GM23248 (cell line): ENCODE measurements at places on chromosomes 1 and 21. TPM values are rescaled to one million over a fixed set of nuclear protein-coding genes. Genes with fewer than 3 reads are reported as not detected.
A peak's percentile ranks its signal among the peaks of the same experiment; 100 is the strongest.

GRCh38 chr1:199170711-199171110, 531.9 kb downstream of the PTPRC start:
- peak; percentile 22 for DNase-seq

DNA sequence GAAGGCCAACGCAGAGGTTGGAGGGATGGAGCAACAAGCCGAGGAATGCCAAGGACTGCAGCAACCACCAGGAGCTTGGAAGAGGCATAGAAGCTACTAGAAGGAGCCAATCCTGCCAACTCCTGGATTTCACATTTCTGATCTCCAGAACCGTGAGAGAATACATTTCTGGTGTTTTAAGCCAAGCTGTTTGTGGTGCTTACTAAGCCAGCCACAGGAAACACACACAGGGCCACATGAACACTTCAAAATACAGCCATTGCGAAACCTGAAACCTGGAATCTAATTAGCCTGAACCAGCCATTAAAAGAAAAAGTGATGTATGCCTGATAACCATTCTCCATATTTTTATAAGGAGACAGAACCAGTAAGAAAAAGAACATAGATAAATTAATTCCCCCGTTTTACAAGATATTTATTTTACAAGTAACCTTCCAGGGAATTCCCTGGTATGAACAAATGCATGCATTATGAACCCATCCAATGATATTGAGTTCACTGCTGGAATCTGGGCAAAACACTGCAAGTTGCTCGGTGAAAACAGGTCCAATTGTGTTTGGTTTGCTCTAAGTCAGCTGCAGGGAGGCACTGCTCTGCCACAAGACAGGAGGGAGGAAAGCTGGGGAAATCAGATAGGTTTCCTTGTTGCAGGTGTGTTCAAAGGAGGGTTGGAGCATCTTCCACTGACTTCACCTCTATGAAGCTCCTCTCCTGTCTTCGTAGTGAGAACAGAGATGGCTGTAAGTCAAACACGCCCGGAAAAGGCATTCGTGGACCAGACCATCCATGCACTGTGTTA, 70.2 kb downstream of the ETS2 start:
- peak; percentile 82 for DNase-seq

DNA sequence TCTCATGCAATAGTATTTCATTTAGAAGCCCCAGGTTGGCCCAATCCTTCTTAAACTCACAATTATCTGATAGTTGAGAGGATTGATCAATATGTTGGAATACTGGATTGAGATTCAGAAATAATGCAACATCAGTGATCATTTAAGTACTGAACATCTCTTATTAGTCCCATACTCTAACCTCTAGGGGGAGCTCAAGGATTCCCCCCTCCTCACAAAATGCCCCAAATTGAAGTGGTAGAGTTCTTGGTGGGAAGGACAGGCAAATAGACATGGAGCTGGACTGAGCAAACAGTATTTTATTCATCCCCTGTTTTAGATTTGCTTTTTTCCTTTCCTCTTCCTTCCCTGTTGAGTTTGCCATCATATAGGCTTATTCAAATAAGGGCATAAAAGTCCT, 62.8 kb downstream of the NGF start:
- no peak for DNase-seq

- DNase-seq: peak; percentile 39
Observed at GRCh38 chr1:111204201-111204982, 3.9 kb upstream of the DENND2D start.

DNA sequence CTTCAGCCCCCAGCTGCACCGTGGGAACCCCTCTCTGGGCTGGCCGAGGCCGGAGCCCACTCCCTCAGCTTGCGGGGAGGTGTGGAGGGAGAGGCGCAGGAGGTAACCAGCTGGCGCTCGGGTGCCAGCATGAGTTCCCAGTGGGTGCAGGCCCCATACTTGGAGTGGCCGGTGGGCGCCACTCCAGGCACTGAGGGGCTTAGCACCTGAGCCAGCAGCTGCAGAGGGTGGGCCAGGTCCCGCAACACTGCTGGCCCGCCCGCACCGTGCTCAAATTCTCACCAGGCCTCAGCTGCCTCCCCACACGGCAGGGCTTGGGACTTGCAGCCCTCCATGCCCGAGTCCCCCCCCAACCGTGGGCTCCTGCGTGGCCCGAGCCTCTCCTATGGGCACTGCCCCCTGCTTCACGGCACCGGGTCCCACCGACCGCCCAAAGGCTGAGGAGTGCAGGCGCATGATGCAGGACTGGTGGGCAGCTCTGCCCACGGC, 47.2 kb downstream of the LRRC53 start:
- DNase-seq: no peak

DNA sequence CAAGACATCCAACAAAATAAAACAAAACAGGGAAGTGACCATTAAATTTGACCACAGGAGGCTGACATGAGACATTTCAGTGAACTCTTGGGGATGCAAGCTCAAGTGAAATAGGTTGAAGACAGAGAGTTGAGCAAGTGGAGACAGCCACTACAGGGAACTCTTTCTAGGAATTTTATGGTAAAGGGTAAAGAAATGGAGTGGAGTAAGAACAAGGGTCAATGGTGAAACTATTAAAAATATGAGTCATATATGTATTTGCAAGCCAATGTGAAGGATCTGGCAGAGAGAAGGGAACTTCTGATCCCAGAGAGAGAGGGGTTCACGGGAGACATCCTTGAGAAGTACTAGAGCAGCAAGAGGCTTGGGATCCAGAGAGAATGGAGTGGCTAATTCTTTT, 9.1 kb upstream of the TRABD2B start:
- no peak for DNase-seq

DNA sequence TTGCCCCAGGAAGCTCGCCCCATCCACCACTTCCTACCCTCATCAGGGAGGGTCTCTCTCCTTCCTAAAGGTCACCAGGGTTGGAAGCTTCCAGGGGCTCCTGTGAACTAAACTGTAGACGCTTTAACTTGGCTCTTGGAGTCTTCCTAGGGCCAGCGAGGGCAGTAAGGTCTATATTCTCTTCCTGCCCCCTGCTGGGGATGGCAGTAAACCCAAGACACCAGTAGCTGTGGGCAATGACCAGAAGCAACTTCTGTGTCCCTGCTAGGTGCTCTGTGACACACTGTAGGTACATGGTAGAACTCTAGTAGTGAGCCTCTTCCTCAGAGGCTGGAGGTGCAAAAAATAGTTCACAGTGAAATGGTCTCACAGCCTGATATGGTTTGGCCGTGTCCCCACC, 30.0 kb downstream of the KCND3 start:
- no peak for DNase-seq

DNA sequence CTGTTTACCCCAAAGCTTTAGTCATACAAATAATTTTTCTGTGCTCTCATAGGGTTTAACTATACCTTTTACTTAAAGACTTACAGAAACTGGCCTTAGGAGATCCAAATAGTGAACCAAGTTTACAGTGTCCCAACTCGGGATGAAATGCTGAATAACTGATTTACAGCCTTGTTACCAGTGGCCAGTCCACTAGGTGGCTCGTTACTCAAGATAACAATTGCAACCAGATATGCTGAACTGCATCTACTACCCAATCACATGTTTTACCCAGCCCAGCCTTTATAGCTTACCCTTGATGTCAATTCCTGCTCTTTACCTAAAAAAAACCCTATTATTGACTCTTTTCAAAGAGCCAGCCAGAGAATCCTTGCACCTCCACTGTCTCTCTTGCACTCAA, 1148.8 kb upstream of the ADGRL4 start:
- DNase-seq: no peak

- DNase-seq: peak; percentile 15
Observed at GRCh38 chr1:48228156-48228555, 5.6 kb downstream of the SLC5A9 start.

CFAP74 gene
- total RNA-seq: not detected in 2 replicates

LCE1E gene
- not detected in 2 replicates for total RNA-seq

TRIM17 gene
- total RNA-seq: not detected in 2 replicates
